HuH-7.5 (cell line): ENCODE measurements at places on chromosomes 11 and 22.
A peak's percentile ranks its signal among the peaks of the same experiment; 100 is the strongest.

GRCh38 chr11:1870721-1871466 is 18.0 kb downstream of the LSP1 start:
- no peak for DNase-seq

GRCh38 chr22:38012604-38013072 is 28.3 kb upstream of the SOX10 start:
- no peak for DNase-seq

GRCh38 chr11:59728913-59729312 is 15.3 kb upstream of the OR10V1 start:
- DNase-seq = no peak

- no peak for DNase-seq
These were observed 58.6 kb upstream of the PRDM11 start for GRCh38 chr11:45087900-45088160.

GRCh38 chr11:70612459-70613141 is 214.3 kb downstream of the CTTN start:
- DNase-seq = no peak

DNA sequence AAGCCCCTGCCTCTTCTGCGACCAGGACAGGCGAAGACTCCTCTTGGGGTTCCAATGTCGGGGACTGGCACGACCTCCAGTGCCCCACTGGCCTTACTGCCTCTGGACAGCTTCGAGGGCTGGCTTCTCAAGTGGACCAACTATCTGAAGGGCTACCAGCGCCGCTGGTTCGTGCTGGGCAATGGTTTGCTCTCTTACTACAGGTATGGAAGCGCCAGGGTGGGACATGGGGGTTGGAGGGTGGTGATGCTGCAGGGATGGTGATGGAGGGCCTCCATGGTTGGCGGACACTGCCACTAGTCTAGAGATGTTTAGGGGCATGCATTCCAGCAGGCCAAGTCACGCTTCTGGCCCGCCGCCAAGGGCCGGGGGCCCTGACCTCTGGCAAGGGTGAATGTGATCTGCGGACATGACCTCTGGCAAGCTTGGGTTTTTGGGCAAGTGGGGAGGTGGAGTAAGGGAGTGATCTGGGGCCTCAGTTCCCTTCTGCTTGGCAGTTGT is 727 bp downstream of the OSBP2 start:
- no peak for DNase-seq

DNA sequence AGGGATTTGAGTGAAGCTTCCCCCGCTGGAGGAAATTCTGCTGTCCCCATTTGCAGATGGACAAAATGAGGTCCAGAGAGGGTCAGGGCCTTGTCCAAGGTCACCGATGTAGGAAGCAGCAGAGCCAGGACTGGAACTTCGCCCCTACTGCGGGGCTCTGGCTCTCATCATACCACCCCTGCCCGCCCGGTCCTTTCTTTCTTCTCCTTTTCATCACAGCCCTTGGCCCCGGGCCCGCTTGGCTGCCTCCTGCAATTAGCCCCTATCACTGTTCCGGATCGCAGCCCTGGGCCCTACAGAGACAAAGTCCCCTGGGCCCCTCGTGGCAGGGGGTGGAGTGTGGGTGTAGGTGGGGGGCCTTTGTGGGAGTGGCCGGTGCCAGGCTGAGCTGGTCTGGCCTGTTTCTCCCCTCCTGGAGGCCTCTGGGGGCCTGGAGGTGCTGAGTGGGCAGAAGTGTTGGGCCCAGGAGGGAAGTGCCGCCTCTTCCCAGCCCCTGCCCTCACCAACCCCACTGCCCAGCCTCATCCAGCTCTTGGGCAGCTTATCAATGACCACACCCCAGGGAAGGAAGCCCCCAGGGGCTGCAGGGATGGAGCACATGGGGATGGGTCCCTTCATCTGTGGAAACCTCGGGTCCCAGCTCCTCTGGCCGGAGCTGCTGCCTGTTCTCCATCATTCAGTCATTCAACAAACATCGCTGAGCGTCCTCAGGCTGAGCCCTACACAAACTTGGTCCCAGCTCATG is 3.4 kb downstream of the EMID1 start:
- no peak for DNase-seq

DNA sequence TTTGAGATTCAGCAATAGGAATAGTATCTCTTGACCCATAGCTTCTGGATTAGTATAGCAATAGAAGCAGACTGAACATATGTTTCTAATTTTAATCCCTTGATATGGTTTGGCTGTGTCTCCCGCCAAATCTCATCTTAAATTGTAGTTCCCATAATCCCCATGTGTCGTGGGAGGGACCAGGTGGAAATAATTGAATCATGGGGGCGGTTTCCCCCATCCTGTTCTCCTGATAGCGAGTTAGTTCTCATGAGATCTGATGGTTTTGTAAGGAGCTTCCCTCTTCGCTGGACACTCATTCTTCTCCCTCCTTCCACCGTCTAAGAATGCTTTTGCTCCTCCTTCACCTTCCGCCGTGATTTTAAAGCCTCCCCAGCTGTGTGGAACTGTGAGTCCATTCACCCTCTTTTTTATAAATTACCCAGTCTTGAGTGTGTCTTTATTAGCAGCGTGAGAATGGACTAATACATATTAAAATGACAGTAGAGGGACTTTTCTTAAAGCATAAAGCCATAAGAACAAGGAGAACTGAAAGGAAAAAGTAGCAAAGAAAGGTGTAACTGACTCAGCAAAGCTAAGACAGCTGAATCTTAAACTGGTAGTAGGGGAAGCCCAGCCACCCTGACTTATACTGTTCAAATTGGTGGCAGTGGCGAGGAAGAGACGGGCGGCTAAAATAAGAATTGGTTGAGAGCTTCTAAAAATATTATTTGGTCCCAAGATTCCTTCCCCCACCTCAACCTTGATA is 20.3 kb upstream of the SLN start:
- no peak for DNase-seq

DNA sequence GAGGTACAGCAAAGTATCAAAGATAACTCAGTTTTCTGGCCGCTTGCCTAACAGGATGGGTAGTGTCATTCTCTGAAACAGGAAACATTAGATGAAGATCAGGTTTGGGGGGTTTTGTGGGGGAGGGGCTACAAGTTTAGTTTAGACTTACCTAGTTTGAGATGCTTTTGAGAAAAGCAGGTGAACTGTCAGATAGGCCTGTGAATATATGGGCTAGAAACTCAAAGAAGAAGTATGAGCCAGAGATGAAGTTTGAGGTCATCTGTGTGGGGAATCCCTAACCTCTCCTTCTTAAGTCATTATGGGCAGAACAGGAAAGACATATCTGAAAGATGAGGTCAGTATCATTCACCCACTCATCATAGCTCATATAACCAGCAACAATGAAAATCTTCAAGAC is 11.9 kb downstream of the HOATZ start:
- no peak for DNase-seq

DNA sequence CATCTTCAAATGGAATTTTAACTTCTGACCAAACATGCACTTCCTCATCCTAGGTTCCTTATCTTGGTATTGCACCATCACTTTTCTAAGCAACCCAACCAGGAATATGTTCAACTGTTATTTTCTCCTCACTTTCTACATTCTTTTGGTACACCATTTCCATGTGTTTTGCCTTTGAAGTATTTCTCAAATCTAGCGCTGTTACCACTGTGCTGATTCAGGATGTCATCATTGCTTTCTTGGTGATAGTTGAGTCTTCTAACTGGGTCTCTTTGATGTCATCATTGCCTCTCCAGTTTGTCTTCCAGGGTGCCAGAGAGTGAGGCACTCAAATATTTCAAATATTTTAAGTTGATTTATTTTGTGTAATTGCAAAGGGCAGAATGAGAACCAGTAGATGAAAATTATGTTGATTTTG is 47.5 kb downstream of the HORMAD2 start:
- no peak for DNase-seq

DNA sequence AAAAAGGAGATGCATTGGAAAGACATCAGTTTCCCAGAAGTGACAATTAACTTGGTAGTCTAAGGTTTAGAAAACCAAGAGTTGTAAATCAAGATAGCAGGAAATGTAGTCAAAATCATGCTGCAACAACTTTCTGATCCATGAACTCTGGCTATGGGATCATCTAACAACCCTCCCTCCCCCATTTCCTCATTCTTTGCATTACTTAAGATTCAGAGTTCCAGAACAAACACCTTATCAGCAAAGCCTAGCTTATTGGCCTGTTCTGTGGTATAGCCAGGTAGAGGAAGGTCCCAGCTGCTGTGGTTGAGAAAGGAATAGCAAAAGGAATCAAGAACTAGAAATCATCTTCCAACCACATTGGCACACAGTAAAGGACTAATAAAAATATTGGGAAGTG is 651.1 kb downstream of the METTL15 start:
- no peak for DNase-seq

DNA sequence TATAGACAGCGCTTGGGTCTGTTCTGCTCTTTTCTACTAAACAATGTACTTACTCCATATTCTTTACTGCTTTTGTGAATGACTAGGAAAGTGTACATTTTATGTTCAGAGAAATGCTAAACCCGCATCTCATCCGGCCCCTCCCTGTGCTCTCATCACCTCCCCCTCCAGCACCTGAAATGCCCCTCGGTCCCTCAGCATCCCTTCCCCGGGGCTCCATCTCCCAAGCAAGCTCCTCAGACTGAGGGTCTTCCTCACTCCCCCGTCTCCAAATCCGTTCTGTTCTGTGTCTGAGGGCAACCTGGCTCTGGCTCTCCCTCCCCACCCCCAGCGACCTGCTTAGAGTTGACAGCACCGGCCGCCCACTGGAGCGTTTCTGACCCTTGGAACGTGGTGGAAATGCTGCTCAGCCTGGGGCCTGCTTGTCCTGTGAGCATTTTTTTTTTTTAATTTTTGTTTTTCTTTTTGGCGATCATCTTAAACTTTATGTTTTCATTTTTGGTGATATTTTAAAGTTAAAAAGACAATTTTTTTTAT is 1.4 kb downstream of the SELENOO start:
- peak; percentile 83 for DNase-seq

DNA sequence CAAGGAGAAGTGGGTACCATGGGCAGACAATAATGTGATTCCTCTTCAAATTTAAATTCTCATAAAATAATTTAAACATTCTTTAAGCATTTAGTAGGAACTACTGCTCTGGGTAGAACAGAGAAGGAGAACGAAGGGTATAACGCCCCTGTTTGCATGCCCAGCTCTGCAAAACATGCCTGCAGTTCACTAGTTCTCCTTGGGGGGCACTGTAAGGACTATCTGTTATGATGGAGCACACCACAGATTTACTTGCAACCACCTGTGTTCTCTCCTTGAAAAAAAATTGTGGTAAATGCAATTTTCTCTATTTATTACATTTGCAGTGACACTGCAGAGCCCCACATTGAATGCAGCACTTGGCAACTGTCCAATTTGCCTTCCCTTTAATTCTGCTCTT is 100.3 kb downstream of the GUCY1A2 start:
- no peak for DNase-seq

- no peak for DNase-seq
These were observed 54.7 kb downstream of the GRAMD4 start for GRCh38 chr22:46674906-46675305.

GRCh38 chr11:111530091-111530490 is 10.4 kb upstream of the LAYN start:
- no peak for DNase-seq

DNA sequence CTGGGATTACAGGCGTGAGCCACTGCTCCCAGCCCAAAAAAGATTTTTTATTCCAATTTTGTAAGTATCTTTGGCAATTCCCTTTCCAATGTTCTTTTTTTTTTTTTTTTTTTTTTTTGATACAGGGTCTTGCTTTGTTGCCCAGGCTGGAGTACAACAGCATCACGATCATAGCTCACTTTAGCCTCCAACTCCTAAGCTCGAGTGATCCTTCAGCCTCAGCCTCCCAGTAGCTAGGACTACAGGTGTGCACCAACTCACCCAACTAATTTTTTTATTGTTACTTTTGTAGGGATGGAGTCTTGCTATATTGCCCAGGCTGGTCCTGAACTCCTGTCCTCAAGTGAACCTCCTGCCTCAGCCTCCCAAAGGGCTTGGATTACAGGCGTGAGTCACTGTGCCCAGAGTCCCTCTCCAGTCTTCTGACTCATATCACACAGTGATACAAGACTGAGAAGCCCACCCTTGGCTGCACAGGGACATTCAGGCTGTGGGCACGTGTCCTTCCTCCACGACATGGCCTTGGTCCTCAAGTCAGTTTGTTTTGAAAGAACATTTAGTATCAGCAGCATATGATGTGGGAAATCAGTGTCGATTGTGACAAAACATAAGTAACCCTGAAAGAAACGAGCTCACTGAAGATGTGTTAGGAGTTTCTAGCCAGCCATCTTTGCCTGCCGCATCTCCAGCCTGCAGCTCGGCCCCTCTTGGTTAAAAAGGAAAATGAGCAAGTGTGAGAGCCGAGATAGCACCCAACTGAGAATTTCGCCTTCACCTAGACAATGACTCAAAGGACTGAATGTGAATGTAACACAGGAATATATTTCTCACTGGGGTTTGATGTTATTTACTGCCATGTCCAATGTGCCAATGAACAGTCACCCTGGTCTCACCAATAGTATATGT is 175.5 kb downstream of the MN1 start:
- DNase-seq = no peak

GRCh38 chr11:81237139-81237538 is 1496.5 kb downstream of the FAM181B start:
- DNase-seq = no peak

GRCh38 chr11:129701706-129702105 is 113.9 kb upstream of the TMEM45B start:
- DNase-seq = no peak

DNA sequence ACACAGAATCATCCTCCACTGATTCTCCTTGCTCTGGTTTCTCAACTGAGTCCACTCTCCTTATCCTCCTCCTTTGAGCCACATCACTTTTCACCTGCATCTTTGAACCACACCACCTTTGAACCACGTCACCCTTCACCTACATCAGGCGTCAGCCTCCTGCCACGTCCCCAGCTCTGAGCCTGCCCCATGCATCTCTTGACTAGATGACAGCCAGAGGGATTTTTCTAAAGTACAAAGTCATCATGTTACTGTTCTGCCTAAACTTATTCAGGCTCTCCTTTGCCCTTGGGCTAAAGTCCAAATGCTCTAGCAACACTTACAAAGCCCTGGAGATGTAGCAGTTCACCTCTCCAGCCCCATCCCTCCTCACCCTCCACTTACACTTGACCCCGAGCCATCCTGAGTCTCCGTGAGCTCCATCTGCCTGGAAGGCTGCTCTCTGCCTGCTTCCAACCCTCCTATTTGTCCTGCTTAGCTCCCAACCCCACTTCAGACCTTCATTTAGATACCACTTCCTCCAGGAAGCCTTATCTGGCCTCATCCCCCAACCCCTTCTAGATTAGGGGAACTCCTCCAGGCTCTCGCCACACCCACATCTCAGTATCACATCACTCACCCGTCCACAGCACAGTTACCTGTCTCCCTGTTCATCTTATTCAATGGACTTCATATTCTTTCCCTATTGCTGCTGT is 3.7 kb upstream of the MS4A10 start:
- DNase-seq = no peak
